ENCODE measurements at places on chromosomes 13 and 19.
A peak's percentile ranks its signal among the peaks of the same experiment; 100 is the strongest.

- peak; percentile 84 for DNase-seq
Measured at GRCh38 chr19:47305309-47305751, 4.3 kb upstream of the C5AR1 start.

GRCh38 chr19:38463365-38463764 lies 29.9 kb downstream of the RYR1 start:
- no peak for DNase-seq

DNA sequence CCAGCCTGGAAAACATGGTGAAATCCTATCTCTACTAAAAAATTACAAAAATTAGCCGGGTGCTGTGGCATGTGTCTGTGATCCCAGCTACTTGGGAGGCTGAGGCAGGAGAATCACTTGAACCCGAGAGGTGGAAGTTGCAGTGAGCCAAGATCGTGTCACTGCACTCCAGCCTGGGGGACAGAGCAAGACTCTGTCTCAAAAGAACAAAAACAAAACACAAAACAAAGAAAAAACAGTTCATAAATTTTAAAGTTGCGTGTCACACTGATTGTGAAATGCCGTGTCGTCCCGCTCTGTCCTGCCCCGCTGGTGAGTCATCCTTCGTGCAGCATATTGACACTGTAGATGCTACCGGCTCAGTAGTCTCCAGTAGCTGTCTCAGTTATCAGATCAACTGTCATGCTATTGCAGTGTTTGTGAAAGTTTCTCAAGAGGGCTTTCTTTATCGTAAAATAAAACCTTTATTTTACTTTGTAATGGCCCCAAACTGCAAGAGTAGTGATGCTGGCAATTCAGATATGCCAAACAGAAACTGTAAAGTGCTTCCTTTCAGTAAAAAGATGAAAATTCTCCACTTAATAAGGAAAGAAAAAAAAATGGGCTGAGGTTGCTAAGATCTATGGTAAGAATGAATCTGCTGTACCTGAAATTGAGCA lies 36.4 kb upstream of the IGFL1 start:
- DNase-seq, result peak; percentile 71

DNA sequence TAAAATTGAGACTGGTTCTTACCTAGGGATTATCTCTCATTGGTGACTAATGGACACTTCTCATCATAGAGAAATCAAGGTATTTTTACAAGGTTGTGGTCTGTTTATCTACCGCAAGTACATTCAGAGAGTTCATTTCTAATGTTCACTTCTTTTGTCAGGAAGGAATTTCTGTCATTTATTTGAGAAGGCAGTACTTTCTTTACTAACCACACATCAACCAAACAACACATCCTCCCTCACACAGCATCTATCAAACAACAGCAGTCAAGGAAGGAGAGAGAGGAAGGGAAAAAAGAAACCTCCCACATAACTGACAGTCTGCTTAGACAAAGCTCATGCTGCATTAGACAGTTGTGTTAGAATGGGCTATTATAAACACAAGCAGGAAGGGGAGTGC lies 182.3 kb upstream of the KLF12 start:
- DNase-seq, result no peak

DNA sequence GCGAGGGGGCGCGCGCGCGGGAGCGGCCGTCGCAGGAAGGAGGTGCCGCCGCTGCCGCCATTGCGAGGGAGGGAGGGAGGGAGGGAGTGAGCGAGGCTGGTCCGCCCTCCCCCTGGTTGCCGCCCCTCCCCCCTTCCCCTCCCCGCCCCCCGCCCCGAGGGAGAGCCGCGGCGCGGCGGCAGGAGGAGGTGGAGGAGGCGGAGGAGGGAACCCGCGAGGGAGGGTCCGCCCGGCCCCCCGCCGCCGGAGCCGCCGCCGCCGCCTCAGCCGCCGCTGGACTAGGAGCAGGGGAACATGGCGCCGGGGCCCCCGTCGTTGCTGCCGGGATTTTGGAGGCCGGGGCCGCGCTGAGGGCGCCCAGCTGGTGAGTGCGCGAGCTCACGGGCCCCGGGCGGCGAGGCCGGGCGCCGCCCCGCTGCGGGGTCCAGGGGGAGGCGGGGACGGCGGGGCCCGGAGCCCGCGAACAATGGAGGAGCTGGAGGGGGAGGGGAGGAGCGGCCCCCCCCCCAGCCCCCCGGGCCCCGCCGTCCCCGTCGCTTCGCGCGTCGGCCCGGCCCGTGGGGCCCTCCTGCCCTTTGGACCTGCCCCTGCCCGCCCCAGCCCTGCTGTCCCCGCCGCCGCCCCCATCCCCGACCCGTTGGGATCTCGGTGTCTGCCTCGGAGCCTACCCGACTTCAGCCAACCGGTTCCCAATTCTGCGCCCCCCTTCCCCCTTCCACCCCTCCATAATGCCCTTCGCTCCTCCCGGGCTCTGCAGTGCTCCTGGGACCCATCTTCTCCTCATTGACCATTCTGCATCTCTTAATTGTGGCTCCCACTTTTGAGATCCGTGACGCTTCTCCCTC lies at the start of gene ARHGAP35:
Gene ARHGAP35, plus strand, starts transcription at position 152 of the 845 bp plus-strand sequence. CDS start 57,679 bp downstream, outside the sequence.
- no peak for DNase-seq

DNA sequence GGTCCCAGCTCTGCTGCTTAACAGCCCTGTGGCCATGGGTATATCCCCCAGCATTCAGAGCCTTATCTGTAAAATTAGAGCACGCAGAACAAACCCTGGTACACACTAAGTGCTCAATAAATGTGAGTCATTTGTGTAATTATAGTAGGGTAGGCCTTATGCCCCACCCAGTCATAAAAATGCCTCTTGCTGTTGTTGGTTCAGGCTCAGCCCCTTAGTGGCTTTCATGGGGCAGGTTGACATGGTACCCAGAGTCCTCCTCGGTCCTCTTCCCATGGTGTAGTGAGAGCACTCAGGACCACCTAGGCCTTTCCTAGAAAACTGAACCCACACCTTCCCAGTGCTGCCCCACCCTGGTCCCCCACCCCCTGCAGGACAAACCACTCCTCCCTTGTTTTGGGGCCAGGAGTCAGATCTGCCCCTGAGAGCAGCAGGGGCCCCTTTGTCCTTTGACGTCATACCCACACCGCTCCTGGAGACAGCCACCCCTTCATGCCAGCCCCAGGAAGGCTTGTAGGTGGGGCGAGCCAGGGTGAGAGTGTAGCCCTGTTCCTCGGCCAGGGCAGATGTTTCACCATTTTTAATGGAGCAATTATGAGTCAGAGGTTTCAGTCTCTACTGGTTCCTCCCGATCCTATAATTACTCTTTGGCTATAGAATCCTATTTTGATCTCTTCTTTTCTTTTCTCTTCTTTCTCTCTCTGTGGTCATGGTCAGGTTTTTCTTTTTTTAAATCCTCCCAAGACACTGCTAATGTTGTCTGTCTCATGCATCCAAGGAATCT lies 36.8 kb downstream of the ACTN4 start:
- peak; percentile 38 for DNase-seq

DNA sequence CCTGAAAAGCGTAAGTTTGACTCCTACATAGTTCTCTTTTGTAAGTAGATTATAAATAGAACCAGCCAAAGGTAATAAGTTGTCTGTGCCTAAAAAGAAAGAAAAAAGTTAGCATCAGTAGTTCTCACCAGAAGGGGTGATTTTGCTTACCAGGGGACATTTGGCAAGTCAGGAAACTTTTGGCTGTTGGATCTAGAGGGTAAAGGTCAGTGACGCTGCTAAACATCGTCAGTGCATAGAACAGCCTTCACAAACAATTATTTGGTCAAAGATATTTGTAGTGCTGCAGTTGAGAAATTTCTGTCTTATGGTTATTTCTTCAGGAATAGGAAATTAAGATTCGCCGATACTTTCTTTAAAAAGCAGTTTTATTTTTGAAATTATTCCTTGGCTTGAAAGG lies 2.0 kb downstream of the USPL1 start:
- peak; percentile 14 for DNase-seq

- DNase-seq, result no peak
Measured at GRCh38 chr13:95536632-95537241, 15.8 kb upstream of the CLDN10 start.

DNA sequence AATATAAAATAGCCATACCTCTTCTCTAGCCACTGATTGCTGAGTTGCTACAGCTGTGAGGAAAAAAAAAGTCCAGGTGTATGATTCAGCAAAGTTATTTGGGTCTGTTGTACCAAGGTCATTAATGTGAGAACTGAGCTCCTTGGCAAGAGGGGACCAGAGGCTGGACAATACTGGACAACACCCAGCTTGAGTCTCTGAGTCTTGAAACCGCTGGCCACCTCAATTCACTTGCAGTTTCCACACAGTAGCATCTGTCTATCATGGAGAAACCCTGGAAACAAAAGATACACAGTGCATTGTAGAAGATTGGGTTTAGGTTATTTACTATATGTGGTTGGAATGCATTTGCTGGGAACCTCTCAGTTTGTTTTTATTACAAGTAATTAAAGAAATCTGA lies 60.4 kb downstream of the WDFY2 start:
- no peak for DNase-seq

- DNase-seq, result no peak
Measured at GRCh38 chr19:28823338-28823961, 389.5 kb downstream of the UQCRFS1 start.

- DNase-seq, result no peak
Measured at GRCh38 chr19:38975214-38975860, at the start of gene FBXO17. FBXO17 (minus strand) TSS chr19:38975742; CDS start chr19:38950319, 25,423 bp downstream.

DNA sequence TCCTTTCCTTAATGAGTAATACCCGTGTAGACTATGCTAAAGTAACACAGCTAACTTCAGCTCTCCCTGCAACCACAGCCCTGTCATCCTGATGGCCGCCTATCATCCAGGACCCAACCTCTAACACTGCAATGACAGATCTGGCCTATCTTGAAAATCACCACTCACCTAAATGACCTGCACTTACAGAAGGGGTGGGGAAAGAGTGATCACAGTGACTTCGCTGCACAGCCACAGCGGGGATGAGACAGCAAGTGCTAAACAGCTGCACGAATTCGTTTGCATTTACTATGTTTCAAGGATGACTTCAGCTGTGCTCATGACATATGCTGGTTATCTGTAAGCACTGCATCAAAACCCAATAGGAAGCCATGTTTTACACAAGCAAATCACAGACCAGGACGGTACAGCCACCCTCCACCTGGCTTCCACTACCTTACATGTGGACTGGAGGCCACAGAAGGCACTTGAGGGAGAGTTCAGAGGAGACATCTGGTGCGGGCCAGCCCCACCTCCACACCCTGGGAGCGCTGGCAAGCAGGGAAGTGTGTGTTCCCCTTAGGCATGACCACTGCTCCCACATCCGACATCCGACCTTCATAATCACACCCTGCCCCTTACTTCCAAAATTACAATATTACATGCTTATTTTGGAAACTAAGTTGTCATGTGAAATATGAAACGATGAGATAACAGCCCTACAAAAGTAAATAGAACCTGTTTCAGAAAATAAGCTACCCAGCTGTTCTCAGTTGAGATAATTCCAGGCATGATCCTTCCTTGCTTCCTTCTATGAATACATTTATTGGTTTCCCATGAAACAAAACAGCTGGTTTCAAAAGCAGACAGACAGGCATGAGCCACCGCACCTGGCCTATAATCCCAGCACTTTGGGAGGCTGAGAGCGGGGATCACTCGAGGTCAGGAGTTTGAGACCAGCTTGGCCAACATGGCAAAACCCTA lies 95.7 kb downstream of the STK24 start:
- DNase-seq, result no peak

DNA sequence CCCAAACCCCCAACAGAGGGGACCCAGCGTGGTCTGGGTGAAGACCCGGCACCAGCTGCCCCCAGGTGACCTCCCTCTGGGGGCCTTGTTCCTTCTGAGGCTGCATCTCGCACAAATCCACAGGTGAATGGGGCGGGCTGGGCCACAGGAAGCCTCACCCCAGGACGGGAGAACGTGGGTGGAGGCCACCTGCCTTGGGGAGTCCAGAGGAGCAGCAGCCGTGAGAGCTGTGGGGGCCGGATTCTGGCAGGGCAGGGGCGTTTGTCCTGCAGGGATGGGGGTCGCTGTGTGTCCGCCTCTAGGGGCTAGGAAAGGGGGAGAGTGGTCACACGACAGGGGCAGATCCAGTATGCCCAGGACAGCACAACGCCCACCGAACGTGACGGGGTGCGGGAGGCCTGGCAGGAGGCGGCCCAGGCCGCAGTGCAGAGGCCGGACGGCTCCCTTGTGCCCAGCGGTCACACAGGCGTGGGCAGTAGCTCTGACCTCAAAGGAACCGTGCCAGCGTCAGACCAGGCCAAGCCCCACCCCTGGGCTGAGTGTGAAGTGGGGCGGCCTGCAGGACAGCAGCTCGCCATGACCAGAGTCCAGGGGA lies 6.7 kb downstream of the POLR2E start:
- DNase-seq, result no peak

GRCh38 chr19:42090672-42091071 lies 14.7 kb downstream of the ZNF574 start:
- DNase-seq, result no peak

GRCh38 chr13:48819899-48820298 lies 155.8 kb upstream of the FNDC3A start:
- DNase-seq, result no peak

- DNase-seq, result no peak
Measured at GRCh38 chr13:29524176-29524575, 71.3 kb downstream of the SLC7A1 start.

DNA sequence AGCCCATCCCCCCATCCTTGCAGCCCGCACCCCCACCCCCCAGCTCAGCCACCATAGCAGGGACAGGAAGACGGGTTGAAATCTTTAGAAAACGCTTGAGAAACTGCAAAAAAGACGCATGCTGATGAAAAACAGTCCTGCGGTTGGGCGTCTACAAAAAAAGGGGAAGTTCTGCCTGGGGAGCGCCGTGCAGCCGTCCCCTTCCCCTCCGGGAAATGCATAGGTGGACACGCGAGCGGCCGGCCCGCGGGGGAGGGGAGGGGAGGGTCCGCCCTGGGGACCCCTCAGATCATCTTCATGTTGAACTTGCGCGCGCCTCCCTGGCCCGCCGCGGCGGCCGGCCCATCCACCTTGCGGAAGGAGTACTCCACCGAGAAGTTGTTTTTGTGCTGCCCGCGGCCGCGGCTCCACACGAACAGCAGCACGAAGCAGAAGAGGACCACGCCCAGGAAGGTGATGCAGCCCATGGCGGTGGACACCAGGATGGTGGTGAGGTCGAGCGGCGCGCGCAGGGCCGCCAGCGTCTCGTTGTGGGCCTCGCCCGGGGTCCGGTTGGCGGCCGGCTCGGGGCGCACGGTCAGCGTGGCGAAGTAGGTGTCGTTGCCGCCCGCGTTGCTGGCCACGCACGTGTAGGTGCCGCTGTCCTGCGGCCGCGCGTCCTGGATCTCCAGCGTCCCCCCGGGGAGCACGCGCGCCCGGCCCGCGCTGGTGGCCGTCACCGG lies 7.9 kb upstream of the PEAK3 start:
- no peak for DNase-seq

GRCh38 chr13:51155776-51156515 lies 44.9 kb upstream of the C13orf42 start:
- no peak for DNase-seq

DNA sequence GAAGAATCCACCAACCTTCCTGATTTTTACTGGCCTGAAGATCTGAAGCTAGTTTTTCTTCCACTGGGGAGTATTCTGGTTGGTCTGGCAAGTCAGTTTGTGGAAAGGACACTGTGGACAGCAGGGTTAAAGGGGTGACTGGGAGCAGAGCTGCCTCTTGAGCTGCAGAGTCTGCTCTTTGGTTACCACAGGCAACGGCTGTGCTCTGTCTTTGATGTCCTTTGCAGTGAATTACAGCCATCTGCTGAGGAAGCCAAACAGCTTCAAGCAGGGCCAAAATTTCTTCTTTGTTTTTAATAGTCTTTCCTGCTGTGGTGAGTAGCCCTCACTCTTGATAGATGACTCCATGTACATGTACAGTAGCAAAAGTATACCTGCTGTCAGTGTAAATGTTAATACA lies 75.7 kb downstream of the ZNF100 start:
- no peak for DNase-seq

- DNase-seq, result no peak
Measured at GRCh38 chr19:13269348-13269747, 119.1 kb downstream of the IER2 start.

Data from hematopoietic multipotent progenitor cell treated with erythropoietin and hydrocortisone succinate and interleukin-3 and kit ligand, for 17 days (in vitro differentiated cells).